Stimulated activated CD4-positive, alpha-beta T cell treated with anti-CD3 and anti-CD28 coated beads, Interleukin-15, amount 100 ng/mL, for 1 hour (primary cell): ENCODE measurements at places on chromosomes 7 and 10.

GRCh38 chr10:46317370-46317769 is 30.6 kb downstream of the ANTXRL start:
- DNase-seq = no peak

GRCh38 chr10:67912331-67912946 is 28.0 kb downstream of the SIRT1 start:
- DNase-seq = no peak

- no peak for DNase-seq
These were observed 1.0 kb downstream of the PRR15 start for GRCh38 chr7:29564496-29565223.

DNA sequence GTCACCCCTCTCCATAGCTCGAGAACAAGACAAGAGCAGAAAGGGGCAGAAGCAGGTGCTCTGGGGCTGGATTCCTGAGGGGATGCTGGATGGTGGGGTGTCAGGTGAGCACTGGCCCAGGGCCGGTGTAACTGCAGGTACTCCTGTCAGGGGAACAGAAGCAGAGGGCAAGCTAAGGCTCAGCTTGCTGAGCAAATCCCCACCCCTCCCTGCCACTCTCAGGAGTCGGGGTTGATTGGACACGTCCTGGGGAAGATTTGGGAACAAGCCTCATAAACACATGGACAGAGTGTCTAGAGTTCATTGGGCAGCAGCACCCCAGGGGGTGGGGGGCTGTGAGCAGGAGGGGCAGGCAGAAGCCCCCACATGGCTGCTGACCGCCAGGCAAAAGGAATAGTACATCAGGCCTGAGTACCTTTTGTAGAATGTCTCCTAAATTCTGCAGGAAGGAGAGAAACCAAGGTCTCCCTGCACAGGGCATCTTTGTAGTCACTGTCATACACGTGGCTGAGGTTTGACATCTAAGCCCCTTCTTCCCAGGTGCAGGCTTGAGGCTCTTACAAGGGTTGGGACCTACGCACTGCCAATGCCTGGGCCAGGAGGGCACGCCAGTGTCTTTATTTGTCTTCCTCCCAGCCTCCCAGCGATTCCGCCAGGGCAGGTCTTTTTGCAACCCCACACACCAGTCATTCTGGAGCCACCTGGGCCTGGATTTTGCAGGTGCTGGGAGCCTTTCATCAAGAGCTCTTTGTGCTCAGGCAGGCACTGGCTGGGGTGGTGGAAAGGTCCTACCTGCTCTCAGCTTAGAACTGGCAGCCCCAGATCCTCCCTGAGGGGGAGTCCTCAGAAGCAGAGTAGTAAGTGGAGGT is 2.8 kb downstream of the CALML3 start:
- no peak for DNase-seq

DNA sequence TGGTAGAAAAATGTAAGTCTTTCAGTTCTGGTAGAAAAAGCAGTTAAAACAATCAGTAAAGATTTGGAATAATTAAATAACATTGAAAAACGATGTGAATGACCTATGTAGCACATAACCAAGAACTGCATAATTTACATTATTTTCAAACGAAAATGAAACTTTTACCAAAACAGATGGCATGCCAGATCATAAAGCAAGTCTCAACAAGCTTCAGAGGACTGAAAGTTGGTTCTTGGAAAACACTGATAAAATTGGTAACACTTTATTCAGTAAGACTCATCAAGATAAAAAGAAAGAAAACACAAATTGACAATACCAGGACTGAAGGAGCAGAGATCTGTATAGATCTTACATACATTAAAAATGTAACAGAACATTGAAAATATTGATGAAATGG is 92.8 kb downstream of the VIPR2 start:
- no peak for DNase-seq

DNA sequence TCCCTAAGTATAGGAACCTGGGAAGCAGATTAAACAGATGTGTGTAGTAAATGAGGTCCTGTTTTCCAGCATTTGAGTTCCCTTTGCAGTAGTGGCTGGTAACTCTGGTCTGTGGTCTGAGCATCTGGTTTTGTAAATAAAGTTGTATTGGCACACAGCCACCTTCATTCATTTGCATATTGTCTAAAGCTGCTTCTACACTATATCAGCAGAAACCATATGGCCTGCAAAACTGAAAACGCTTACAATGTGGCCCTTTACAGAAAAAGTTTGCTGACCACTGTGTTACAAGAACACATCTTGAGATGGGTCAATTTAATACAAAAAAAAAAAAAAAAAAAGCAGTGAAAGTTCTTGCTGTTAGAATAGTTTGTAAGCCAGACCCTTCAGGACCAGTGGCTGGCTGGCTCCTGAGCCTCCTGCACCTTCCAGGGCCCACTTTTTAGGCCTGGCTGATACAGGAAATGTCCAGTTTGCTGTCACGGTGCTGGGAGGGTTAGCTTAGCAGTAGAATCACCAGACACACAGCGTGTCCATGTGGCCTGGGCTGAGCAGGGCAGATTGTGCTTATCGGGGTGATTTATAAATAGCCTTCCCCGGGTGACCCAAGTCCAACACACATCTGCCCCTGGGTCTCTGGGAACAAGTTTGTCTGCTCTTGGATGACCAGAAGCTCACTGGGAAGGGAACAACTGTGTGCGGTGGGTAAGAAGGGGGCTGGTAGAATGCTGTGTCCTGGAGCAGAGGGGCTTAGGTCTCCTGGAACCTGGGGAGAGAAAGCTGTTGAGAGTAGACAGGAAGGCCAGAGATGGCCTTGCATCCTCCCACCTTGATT is 1.4 kb downstream of the C10orf71 start:
- no peak for DNase-seq

- peak; percentile 27 for DNase-seq
These were observed 22.7 kb downstream of the AP5Z1 start for GRCh38 chr7:4797858-4798705.

GRCh38 chr7:106812027-106812643 is 52.9 kb upstream of the PIK3CG start:
- DNase-seq = no peak

GRCh38 chr7:111509288-111509687 is 53.0 kb downstream of the IMMP2L start:
- DNase-seq = no peak

DNA sequence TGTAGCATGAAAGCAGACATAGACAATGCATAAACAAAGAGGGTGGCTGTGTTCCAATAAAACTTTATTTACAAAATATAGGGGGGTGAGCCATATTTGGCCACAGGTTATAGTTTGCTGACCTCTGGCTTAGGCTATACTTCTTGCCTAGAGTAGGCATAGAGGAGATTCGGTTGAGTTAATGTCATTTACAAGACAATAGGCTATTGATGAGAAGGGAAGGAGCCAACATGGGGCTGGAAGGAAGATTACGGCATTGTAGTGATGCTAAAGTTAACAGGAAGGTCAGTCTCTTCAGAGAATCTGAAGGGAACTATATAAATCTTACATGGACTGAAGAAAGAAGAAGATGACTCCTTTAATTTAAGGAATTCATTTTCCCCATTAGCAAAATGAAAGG is 463.5 kb downstream of the HTR7 start:
- DNase-seq = no peak

DNA sequence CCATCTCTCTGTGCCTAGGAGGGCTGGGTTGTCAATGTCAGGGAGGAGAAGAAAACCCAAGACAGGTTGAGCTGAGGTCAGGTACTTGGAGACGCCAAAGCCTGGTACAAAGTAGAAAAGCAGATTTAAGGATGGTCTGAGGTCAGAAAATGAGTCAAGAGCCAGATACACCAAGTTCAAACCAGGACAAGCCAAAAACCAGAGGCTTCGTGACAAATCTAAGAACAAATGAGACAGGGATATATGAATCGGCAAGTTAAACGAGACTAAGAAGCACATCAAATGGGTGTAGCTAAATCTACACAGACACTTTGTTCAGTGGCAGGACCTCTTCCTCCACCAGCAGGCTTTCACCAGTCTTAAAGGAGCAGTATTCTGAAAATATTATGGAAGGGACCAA is 34.2 kb downstream of the C7orf33 start:
- no peak for DNase-seq

DNA sequence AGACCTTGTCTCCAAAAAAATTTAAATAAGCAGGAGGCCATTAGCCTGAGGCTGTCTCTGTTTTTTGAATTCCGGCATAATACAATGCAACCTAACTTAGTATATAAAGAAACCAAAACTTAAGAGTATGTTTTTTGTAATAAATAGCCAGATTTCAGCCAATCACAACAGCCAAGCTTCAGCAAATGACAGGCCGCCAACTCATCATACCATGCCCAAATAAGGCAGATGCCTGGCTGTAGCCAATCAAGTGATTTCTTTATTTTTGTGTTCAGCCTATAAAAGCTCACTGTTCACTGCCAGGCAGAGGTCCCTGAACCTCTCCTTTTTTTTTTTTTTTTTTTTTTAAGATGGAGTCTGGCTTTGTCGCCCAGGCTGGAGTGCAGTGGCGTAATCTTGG is 12.7 kb upstream of the PURB start:
- no peak for DNase-seq

GRCh38 chr10:70093335-70093944 is 39.2 kb downstream of the AIFM2 start:
- DNase-seq = no peak

DNA sequence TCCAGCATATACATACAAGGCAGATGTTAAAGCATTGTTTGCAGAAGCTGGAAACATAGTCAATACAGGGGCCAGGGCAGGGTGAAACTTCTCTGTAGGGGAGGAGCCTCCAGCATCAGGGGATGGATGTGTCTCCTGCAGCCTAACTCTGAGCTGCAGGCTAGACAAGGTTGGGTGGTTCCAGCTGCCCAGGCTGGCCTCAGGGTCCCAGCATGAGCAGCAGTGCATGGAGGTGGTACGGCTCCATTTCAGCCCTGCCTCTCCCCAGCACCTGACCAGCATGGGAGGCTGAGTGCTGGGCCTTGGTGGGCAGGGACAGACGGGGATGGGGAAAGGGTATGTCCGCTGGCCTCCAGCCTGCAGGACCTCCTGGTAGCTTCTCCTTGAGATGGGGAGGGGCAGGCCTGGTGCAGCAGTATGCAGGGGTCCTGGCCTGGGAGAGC is 7.4 kb upstream of the TBRG4 start:
- no peak for DNase-seq
